Testis (tissue), 5 donors: ENCODE measurements at places on chromosomes 13 and 19.
A peak's percentile ranks its signal among the peaks of the same experiment; 100 is the strongest.

DNA sequence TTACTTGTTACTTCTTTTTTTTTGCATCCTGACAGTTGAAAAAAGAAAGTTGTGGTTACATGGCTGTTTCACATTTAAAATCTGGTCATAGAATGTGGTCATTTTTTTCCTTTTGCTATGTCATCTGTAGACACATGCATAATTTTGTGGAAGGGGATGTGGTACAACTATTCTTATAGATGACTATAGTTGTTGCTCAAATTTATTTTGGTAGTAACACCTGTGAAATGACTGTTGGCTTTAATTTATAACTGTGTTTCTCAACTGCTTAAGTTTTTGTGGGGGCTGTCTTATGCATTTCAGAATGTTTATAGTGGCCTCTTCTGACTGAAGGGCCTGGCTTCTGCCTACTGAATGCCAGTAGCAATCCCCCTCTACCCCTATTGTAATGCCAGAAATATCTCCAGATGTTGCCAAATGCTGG lies 130.5 kb downstream of the PAN3 start:
- DNase-seq, result no peak

DNA sequence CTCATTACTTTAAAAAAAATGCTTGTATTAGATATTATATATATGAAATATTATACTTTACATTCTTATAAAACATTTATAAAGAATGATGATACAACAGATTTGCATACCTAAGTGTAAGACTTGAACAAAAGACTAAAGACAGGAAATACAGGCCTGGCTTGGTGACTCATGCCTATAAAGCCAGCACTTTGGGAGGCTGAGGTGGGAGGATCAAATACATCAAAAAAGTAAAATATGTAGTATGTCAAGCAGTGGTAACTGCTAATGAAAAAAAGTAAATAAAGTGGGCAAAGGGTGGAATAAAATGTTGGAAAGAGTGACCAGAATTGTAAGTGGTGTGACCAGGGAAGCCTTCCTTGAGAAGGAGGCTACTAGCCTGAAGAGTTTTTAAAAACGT lies 133.7 kb downstream of the GGACT start:
- DNase-seq, result no peak

DNA sequence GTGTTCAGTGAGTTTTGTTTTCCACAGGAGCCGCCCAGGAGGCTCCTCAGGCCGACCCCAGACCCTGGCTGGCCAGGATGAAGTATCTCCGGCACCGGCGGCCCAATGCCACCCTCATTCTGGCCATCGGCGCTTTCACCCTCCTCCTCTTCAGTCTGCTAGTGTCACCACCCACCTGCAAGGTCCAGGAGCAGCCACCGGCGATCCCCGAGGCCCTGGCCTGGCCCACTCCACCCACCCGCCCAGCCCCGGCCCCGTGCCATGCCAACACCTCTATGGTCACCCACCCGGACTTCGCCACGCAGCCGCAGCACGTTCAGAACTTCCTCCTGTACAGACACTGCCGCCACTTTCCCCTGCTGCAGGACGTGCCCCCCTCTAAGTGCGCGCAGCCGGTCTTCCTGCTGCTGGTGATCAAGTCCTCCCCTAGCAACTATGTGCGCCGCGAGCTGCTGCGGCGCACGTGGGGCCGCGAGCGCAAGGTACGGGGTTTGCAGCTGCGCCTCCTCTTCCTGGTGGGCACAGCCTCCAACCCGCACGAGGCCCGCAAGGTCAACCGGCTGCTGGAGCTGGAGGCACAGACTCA lies 12.9 kb downstream of the B3GNT3 start:
- no peak for DNase-seq

GRCh38 chr13:99040536-99041131 lies 62.8 kb upstream of the DOCK9 start:
- no peak for DNase-seq

DNA sequence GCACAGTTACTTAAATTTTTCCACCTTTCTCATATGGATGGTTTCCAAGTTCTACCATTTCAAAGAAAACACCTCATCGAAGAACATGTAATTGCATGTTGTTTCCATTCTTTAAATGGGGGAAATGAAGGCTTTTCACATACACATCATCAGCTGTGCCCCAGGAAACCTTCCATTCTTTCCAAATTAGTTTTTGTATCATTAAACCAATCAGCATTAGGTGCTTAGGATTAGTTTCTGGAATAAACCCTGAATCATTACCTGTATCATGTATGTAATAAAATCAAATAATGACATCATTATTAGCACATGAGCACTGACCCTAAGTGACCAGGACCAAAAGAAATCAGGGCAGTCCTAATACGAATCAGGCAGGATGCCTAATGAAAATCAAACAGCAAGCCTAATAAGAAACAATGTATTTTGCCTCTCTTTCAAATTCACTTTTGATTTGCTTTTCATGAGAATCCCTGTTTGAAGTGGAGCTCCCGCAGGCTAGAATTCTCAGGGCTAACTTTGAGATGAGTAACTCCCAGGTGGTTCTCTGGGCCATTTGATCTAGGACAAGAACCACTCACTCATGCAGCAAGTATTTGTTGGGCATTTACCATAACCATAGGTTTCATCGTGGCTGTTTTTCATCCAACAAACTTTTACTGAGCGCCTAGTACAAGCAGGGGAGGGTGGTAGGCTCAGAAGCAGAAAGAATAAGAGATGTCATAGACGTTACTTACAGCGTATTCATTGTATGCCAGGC lies 89.2 kb downstream of the MZT1 start:
- no peak for DNase-seq

DNA sequence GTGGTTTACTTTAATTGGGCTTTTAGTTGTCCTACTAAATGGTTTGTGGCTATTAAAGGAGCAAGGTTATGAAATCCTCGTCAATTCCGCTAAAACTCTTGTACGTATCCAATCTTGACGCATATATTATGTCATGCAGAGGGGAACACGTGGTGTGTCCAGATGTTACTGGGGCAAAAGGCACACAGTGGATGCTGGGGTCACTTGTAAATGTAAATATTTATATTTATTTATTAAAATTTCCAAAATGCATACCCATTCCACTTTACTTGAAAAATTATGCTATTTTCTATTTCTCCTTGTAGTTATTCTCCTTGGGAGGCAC lies 36.7 kb upstream of the SLC46A3 start:
- DNase-seq, result no peak

- DNase-seq, result no peak
These were observed 249.6 kb downstream of the TDRD3 start for GRCh38 chr13:60646620-60647019.

GRCh38 chr13:79658333-79658975 lies 177.5 kb downstream of the NDFIP2 start:
- DNase-seq, result no peak

DNA sequence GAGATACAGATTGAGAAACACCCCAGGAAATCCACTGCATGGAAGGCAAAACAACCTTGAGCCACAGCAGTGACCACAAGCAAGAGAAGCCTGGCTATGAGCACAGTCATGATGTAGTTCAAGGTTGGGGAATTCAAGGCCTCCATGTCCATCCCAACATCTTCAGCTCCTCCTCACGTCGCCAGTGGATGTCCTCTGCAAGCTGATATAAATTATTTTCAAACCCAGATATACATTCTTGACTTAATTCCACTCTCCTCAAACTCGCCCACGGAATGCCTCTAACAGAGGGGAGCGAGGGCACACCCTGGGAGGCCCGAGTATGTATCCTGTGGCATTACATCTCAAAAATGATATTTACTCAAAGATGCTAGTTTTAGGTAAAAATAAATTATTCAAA lies 105.5 kb downstream of the SHISA2 start:
- no peak for DNase-seq

DNA sequence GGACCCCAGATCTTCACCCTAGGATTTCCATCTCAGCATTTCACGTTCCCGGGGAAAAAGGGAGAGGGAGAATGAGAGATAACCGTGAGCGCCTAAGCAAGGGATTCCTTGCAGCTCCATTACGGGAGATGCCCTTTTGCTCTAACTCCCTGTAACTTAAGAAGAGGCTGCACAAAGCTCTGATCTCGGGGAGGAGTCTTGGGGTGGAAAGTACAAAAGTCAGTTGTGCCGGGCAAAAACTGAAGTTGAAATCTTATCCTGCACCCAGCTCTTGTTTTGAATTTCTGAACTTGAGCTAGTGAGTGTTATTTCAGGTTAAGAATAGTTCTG lies 256.4 kb upstream of the SOX21 start:
- no peak for DNase-seq

DNA sequence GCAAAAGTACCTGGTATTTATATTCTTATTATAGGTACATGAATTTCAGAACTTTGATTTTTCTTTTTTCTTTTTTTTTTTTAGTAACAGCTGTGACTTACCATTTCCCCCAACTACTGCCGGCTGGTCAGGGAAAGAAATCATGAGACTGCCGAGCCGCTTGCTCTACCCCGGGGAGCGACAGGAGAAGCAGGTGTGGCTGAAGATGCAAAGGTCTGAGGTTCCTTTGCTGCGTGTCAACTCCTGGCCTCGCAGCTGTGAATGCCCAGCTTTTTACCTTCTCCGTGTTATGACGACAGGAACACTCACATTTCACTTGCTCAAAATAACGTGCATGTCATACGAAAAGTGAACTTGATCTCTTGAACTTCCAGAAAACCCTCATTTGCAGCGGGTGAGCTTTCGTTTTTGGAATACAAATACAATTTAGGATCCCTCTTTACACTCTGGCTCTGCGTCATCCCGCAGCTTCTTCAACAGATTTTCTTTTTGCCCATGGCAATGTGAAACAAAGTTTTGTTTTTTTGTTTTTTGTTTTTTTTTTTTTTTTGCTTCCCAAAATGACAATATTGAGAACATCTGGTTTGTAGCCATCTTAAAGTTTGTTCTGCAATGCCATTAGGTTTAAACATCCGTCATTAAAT lies 117.9 kb downstream of the EFNB2 start:
- DNase-seq, result no peak

- no peak for DNase-seq
These were observed 13.8 kb upstream of the OR10H1 start for GRCh38 chr19:15829306-15829698.

DNA sequence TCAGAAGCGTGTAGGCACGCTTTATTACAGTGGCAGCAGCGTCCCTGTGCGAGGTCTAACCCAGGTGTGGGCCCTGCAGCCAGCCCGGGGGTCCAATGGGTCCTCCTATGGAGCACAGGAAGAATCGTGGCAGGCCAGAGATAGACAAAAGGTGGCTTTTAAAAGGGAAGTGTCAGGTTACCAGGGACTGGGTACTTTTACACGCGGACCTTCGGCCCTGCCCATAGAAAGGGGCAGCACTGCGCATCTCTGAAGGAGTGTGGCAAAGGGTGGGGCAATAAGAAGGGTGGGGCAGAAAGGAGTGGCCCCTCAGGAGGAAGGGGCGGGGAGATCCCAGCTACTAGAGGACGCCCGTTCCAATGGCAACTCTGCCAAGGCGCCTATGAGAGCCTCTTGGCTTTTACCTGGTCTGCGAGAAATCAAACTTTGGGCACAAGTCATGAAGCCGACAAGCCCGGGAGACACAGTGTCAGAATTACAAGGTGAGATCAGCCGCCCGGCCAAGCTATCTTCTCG lies 1419.8 kb downstream of the UQCRFS1 start:
- peak; percentile 94 for DNase-seq

- no peak for DNase-seq
These were observed 151.7 kb upstream of the TSHZ3 start for GRCh38 chr19:31500946-31501345.

DNA sequence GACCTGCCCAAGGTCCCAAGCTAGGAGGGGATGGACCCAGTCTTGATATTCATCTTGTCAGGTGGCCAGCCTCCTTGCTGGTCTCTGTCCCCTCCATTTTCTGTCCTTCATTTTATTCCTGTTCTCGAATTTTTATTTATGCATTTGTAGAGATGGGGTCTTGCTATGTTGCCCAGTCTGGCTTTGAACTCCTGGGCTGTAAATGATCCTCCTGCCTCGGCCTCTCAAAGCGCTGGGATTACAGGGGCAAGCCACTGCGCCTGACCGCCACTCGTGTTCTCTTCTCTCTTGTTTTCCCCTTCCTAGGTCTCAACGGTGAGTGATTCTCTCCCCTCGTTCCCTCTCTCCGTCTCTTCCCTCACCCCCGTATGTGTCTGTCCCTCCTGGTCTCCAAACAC lies 10.6 kb upstream of the TPRX2 start:
- no peak for DNase-seq

DNA sequence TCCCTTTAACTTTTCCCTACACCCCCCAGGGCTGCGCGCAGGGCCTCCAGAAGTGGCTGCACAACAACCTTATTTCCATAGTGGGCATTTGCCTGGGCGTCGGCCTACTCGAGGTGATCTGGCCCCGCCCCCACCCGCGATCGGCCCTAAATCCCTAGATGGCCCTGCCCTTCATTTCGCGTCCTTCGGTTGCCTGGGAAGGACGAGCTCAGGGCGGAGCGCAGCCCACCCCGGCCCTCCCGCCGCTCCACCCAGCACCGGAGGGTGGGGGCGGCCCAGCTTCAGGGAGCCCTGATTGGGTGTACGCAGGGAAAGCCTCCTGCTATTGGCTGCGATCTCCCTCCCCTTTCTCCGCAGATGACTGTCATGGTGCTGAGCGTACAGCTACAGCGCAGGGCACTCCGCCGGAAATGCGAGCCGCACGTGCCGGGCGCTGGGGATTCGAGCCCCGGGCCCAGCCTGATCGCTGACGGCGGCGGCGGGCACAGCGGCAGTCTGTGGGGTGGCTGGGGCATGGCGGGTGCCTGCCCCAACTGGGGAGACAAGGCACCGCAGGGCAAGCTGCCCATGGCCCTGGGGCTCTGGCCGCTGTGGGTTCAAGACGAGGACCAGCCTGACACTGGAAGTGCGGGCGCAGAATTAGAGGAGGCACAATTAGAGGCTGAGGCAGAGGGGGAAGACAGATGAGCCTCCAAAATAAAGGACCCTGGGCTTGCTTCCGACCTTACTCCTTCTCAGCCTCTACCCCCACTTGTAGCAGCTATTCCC lies 4.3 kb downstream of the CD37 start:
- DNase-seq, result peak; percentile 81

DNA sequence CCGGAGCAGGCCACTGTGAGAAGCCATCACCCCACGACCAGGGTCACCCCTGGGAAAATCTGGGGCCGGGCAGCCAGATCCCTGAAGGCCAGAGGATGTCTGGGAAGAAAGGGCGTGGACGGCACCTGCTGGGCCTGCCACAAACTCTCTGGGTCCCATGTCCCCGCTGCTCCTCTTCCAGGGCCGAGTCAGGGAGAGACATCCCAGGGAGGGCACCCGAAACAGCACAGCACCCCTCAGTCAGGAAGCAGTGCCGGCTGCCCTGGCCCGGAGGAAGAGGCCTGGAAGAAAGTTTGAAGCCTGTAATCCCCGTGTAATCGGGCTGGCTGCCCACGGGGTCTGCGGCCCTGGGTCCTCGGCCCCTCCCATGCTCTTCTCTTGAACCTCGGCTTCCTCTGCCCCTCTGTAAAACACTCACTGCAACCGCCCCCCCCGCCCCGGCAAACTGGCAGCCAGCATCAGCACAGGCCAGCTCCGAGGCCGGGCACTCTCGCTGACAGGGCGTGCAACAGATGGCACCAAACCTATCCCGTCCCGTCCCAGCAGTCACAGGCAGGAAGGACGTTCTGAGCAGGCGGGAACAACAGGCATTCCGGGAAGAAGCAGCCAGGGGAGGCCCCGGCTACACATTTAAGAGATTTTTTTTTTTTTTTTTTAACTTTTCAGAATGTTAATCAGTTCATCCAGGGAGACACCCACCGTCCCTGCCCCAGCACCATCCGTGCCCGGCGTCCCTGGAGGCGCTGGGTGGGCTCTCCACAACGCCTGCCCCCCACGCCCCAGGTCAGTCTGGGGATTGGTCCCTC lies 1.5 kb downstream of the SBNO2 start:
- peak; percentile 77 for DNase-seq
